Testis (tissue), 5 donors: ENCODE measurements at places on chromosomes 16 and 17.
A peak's percentile ranks its signal among the peaks of the same experiment; 100 is the strongest.

- no peak for DNase-seq
Measured at GRCh38 chr16:50747207-50747956, 5.5 kb downstream of the CYLD start.

- DNase-seq = no peak
Measured at GRCh38 chr17:12118617-12119016, 97.9 kb downstream of the MAP2K4 start.

DNA sequence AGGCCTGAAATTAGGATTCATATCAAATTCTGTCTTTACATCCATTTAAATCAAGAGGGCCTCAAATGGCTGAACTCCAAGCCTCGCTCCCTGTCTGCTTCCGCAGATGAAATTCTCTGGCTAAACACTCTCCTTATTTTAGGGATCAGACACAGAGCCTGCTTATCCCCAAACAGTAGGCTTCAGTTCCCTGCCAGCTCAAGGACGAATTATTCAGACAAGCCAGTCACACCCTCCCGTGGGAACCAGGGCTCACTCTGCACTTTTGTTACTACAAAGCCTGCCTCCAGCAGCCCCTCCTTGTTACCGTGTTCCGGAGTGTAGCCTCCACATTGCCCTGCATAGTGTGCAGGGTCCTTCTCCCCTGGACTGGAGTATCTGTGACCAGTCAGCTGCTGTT is 46.6 kb upstream of the LCMT1 start:
- DNase-seq = peak; percentile 88

DNA sequence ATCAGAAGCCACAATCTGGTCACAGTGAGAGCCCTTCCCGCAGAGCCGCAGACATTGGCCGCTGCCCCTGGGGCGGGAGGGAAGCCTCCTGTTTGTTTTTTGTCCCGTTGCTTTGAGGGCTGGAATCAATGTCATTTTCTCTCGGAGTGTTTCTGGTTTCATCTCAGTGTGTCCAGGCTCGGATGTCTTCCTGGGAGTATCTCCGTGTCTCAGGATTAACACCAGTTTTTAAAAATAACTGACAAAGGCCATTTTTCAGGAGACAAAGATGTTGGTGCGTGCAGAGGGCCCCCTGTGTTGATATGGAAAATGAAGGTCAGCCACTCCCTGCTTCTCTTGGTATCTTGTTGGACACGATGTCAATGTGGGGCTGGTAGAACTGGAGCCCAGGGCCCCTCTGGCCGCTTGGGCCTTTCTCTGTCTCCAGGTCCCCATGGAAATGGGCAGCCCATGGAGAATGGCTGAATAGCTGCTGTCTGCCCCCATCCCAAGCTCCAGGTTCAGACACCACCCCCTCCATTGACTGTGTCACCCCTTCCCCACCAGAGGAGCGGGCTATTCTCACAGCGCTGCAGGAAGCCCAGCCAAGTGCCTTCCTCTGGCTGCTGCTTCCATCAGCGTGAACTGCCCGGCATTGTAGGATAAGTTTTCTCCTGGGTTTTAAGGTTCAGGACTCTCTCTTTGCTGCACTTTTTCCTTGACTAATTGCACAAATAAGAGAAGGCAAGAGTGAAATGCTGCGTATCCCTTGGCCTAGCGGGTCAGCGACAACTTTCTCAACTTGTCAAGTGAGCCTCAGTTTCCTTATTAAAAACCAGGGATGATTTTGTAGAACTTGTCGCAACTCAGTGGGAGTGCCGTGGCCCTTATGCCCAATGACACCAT is 72.2 kb upstream of the METTL9 start:
- no peak for DNase-seq

- DNase-seq = no peak
Measured at GRCh38 chr16:74601126-74601871, 5.6 kb downstream of the GLG1 start.

DNA sequence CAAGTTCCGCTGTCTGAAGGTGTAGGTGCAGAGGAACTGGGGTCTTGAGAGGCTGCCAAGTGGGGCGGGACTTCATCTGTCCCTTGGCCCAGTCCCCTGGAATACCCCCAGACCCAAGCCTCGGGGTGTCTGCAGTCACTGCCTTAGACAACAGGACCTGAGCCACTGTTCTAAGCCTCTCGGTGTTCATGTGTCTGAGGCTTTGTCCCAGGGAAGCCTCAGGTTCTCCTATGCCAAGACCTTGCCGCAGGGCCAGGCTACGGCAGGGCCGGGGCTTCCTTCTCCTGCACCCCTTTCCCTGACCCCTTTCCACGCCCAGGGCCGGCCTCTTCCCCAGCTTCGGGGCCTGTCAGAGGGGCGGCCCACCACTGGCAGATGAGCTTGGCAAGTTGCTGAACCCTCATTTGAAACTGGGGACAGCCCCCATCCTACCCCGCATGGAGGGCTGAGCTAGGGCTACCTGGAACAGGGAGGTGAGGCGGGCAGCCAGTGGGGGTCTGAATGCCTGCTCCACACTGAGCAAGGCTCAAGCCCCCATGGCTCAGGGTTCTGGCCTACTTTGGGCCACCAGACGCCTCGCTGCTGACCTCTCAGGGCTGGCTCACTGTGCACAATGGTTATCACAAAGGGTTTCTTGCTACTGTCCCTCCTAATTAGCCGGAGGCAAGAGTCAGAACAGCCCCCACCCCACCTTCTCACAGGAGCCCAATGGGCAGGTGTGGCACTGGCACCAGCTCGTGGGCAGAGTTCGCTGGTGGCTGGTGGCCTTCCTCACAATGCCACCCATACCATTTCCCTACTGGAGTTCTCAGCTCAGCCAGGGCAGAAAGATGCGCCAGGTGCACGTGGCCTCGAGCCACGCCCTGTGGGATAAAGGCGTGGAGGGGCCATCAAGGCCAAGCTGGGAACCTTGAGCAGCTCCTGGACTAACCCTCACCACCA is 7.1 kb downstream of the LITAFD start:
- no peak for DNase-seq

GRCh38 chr16:89693931-89694783 is 7.3 kb downstream of the SPATA2L start:
- DNase-seq = no peak
